ENCODE measurements at places on chromosomes 5 and 9. TPM values are rescaled to one million over a fixed set of nuclear protein-coding genes. Genes with fewer than 3 reads are reported as not detected.
A peak's percentile ranks its signal among the peaks of the same experiment; 100 is the strongest.

Gene CMBL
- total RNA-seq: 3.5 TPM

GRCh38 chr5:88878976-88879375 is 4.0 kb downstream of the MEF2C start:
- DNase-seq: peak; percentile 49

- DNase-seq: no peak
Observed at GRCh38 chr5:37881359-37881758, 41.5 kb upstream of the GDNF start.

Gene DDX4
- total RNA-seq: not detected

- DNase-seq: no peak
Observed at GRCh38 chr5:167916706-167917105, 374.7 kb upstream of the WWC1 start.

Gene IARS1
- total RNA-seq: 88.3 TPM

Gene DOCK2
- 0.44 TPM for total RNA-seq

DNA sequence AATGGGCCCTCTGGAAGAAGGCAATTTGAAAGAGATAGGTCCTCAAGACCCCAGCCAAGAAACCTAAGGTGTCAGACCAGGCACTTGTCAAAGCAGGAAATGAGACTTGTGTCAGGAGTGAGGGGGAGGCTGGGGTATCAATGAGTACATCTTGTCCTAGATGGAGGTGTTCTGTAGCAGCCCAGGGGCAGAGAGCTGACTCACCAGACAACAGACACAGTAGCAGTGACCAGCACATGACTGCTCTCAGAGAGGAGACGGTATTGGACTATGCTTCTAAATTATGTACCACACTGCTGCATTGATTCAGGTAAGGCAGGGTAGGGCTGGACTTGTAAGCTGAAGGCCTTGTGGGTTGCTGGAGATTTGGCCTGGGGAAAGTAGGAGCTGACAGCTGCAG is 551.2 kb upstream of the KLF4 start:
- no peak for DNase-seq

Gene SLC45A2
- total RNA-seq: under 0.01 TPM

- DNase-seq: no peak
Observed at GRCh38 chr5:44001675-44002380, 387.4 kb downstream of the FGF10 start.

DNA sequence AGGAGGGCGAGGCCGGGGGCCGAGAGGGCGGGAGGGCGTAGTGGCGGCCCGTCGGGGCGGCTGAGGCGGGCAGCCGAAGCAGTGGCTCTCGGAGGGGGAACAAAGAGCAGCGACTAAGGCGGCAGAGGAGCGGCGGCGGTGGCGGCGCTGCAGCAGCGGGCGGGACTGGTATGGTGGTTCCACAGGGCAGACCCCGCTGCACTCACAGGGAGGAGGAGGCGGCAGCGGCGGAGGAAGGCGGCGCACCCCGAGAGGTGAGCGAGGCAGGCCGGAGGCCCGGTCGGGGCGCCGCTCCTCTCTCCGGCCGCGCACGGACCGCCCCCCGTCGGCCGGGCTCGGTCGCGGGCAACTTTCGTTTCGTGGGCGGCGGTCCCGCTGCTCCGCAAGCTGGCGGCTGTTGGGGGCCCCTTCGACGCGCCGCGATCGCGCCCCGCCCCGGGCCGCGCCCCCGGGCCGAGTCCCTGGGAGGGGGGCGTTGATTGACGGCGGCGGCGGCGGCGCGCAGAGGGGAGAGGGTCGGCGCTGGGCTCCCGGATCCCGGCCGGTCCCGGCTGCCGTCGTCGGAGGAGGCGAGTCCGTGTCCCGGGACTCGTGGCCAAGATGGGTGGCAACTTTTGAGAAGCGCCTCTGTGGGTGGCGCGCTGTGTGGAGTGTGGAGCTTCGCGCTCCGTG is 467 bp downstream of the CNOT6 start:
- peak; percentile 54 for DNase-seq

DNA sequence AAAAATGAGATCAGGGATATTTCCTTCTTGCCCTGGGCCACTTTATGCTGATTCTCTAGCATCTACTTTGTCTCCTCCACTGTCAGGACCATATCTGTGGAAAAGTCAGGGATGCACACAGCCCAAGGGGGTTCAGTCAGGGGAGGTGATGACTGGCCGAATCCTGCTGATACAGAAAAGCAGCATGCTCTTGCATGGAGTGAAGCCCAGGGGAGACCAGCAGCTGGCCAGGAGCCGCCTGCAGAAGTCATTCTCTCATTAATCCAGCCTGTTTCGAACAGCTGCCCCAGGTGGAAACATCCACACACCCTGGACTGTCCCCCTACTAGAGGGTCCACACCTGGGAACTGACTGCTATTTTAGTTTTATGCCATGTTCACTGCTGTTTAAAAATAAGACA is 177.1 kb downstream of the ATP10B start:
- DNase-seq: no peak

Gene PCDHA1
- total RNA-seq: under 0.01 TPM

- no peak for DNase-seq
Observed at GRCh38 chr9:115194216-115194615, 76.3 kb upstream of the TNC start.

DNA sequence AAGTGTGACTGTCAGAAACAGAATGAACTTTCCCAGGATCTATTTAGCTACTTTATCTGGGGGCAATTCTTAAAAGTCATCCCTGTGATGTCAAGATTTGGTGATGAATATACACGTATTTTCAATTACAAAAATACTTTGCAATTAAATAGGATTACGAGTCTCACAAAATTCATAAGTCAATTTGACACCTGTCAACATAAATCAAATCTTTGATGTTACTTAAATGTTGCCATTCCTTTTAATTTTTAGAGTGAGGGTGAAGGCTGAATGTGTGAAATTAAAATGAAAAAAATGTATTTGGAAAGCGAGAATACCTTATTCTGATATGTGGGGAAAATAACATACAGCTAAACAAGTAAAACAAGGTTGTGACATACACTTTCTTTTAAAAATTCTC is 202.9 kb downstream of the EPB41L4A start:
- no peak for DNase-seq

DNA sequence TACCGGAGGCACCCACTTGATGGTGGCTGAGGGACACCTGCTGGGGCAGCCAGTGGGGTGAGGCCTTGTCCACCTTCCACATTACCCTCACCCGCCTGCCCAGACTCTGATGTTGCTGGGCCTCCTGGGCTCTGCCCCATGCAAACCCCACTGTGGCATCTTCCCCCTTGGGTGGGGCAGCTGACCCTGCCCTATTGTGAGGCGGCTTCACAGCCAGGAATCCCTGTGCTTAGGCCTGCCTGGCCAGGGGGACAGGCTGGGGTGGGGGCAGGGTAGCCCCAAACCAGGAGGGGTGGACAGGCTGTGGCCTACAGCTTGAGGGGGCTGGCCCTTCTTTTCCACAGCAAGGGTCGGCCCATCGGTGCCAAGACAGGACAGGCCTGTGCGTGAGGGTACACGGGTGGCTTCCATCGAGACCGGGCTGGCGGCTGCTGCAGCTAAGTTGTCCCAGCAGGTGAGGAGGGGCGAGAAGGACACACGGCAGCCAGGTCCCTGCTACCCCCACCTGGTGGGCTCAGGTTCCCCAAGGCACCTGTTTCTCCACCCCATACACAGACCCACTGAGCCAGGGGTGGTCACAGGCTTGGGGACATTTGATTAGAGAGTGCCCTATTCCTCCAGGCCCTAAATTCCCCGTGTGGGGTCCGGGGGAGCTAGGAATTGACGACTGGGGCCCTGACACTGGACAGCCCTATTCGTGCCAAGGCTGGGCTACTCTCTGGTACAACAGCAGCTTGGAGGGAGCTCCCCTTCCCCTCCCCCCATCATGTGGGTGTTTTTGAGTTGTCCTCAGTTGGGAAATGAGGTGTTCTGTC is 99.2 kb downstream of the PHF2 start:
- DNase-seq: no peak

Gene SHOC1
- total RNA-seq: not detected

Gene SLC34A3
- not detected for total RNA-seq

GRCh38 chr5:125331987-125332598 is 585.7 kb upstream of the ZNF608 start:
- no peak for DNase-seq

DNA sequence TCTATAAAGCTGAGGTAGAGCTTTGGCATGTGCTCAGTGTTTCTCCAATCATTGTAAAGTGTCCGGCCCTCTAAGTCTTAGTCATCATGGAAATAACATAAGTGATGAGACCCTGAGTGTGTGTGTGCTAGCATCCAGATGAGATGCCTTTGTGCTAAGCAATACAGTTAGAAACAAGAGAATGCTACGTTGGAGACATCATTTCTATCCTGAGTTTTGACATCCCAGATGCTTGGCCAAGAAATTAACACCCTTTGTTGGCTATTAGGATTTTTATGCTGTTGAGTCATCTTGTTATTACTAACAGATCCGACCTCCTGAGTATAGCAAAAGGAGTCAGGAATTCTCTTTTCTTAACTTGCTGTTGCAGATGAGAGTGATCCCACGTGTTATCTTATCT is 508.0 kb downstream of the GADD45G start:
- DNase-seq: no peak

- no peak for DNase-seq
Observed at GRCh38 chr5:124888622-124889485, 142.4 kb upstream of the ZNF608 start.

- DNase-seq: peak; percentile 67
Observed at GRCh38 chr5:169629847-169630548, 7.1 kb upstream of the DOCK2 start.

Gene TMEM232
- total RNA-seq: 0.44 TPM

DNA sequence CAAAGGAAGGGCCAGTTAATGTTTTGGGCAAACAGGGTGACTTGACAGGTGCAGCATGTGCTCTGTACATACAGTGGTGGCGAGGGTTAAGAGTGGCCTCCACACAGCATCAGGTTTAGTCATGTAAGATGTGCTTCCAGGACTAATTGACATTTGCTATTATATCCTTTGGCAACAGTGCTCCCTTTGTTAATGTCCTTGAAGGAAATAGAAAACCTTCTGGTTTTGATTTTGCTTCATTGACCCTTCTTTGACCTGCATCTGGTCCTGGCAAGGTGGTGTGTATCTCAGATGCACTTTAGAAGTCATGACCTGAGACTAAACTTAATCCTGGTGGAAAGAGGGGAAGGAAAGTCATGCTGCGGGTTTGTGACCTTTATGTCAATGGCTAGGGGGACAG is 440.0 kb downstream of the ENC1 start:
- DNase-seq: no peak

DNA sequence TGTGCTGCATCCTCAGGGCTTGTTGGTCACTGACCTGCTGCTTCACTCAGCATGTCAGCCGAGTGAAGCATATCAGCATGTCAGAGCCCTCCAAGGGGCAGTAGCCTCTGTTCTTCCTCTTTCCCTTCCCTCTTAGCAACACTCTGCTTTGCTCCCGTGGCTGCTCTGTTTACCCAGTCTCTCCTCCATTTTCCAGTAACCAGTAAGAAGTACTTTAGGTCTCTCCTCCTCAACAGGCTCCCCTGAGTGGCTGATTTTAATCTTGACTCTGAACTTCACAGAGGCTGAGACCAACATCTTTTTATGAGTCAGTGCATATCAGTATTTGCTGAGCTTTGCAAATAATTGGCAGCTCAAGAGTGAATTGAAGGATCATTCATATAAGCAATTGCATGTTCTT is 18.6 kb upstream of the ADRB2 start:
- no peak for DNase-seq

DNA sequence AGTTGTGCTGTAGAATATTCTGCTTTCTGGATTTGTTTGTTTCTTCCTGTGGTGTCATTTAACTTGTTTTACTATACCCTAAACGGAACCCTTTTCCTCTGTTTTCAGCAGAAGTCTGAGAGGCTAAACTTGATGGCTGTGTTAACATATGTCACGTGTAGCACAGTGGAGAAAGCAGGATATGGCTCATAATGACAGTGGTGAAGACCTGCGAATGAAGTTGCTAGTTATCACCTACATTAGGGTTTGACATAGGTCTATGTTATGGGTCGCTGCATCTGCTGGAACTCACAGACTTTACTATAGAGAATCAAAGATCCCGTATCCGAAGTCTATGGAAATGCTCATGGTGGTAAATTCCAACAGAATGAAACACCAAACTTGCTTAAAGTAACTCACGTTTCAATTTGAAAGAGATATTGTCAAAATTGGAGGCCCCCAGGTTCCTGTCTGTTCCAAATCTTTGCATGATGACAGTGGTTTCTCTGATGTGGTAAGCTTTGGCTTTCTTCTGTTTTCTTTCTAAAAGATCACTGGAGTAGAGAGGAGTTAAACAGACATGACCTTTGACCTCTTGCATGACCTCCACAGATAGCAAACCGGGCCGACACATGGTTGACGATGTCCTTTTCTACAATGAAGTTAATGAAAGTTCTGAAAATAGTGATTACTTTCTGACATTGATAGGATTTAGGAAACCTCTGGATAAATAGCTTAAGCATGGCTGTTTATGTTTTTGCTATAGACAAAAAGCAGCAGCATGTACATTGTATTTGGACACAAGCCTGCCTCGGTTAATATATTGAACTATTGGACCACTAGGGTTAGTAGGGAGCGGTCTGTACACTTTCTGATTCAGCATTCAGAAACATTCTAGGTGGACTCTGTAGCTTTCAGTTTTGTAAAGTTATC is 3.1 kb upstream of the CATSPER3 start:
- DNase-seq: no peak

Gene CCNH
- 57.7 TPM for total RNA-seq

Gene ACOT12
- total RNA-seq: not detected

- no peak for DNase-seq
Observed at GRCh38 chr9:27303219-27303618, 6.3 kb upstream of the EQTN start.

- no peak for DNase-seq
Observed at GRCh38 chr5:142861011-142861410, 90.8 kb downstream of the ARHGAP26 start.

Gene NEUROG1
- total RNA-seq: not detected

Measured in lung microvascular endothelial cell (primary cell).